ENCODE measurements at places on chromosomes 5 and 9. TPM values are rescaled to one million over a fixed set of nuclear protein-coding genes. Genes with fewer than 3 reads are reported as not detected.

Gene UTP15
- total RNA-seq: 31.1 TPM

Gene SV2C
- not detected for total RNA-seq

Gene MCTP1
- total RNA-seq: not detected

Gene DBH
- total RNA-seq: not detected

Gene ADAMTSL2
- not detected for total RNA-seq

DNA sequence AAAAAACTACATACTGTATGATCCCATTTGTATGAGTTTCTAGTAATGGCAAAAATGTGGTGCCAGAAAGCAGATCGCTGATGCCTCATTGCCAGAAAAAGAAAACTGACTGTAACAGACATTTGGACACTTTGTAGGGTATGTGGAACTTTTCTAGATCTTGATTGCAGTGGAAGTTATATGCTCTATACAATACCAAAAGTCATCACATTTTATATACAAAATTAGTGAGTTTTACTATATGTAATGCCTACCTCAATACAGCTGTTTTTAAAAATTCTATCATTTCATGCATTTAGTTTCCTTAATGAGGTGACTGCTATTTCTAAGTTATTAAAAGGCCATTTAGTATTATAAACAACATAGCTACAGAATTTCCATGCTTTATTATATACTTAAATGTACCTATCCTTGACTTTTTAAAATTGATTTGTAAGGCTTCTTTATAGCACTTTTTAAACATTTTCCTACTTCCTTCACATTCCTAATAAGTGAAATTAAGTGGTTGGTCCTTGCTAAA lies 199.9 kb downstream of the CWC27 start:
- no peak for DNase-seq
- no peak overlapping the region for H3K4me3 ChIP-seq
- H3K27me3 ChIP-seq: no peaks in the 10 kb centered on the region
- H3K27ac ChIP-seq: no peak overlapping the region
- H3K4me1 ChIP-seq: no peaks in the 10 kb centered on the region

DNA sequence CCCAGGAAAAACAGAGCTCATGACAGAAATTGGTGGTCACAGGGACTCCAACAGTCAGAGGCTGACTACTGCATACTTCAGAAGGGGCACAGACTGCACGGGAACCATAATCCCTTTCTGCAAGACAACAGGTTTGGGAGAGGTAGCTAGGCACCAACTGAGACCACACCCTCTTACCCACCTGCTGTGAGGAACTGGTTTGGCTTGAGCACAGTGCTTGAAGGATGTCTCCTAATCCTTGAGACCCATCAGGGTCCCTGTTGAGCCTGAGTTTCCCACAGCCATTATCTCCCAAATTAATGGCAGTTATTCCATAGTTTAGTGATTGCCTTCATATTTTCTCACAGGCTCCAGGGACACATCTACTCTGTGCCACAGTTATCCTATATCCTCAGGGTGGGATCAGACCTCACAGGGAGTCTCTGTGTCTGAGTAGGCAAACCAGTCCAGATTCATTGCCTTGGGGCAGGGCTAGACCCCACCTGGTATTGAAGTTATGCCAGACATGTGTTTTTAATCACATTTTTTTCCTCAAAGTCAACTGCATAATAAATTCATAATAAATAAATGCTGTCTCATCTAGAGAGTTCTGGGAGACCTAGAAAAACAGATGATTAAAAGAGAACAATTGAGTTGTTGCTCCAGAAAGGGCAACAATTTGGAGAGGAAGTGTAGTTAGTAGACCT lies 9.3 kb upstream of the CAST start:
- H3K4me1 ChIP-seq: peaks cover 17% of the 10 kb centered on the region
- H3K36me3 ChIP-seq: no peaks in the 10 kb centered on the region
- peak; percentile 30 for DNase-seq
- H3K27me3 ChIP-seq: no peaks in the 10 kb centered on the region
- no peak overlapping the region for H3K27ac ChIP-seq

DNA sequence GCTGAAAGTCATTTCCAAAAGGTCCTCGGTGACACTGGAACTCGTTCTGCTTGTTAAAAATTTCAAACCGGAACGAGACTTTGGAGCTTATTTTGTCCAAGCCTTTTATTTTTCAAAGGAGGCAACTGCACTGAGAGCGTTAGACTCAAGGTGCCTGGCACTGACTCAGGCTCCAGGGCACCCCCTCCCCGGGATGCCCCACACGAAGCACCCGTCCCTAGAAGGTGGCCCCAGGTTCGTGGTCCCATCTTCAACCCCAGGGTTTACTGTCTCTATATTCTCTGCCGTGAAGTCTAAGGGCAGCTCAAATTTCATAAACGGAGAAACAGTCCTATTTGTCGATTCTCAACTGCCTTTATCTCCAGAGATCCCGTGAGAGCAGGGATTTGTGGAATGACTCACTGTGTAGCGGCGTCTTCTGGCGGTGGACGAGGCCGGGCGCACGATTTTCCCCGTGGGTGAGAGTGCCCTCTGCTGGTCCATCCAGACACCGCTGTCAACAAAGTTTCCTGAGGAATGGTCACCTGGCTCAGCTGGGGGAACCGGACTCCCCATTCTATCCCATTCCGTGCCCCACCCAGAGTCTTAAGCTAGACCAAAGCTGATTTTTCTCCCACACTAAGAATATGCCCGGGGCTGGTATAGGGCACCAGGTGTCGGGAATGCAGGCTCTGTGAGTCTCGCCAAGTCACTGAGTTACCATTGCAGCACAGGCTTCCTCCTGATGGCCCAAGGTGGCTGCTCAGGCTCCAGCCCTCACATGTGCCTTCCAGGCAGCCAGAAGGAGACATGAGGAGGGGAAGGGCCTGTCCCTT lies 27.1 kb upstream of the SLC6A19 start:
- no peak overlapping the region for H3K4me3 ChIP-seq
- peak; percentile 74 for DNase-seq
- H3K27ac ChIP-seq: no peak overlapping the region
- H3K4me1 ChIP-seq: no peaks in the 10 kb centered on the region
- no peaks in the 10 kb centered on the region for H3K36me3 ChIP-seq
- H3K27me3 ChIP-seq: peaks cover 5% of the 10 kb centered on the region

DNA sequence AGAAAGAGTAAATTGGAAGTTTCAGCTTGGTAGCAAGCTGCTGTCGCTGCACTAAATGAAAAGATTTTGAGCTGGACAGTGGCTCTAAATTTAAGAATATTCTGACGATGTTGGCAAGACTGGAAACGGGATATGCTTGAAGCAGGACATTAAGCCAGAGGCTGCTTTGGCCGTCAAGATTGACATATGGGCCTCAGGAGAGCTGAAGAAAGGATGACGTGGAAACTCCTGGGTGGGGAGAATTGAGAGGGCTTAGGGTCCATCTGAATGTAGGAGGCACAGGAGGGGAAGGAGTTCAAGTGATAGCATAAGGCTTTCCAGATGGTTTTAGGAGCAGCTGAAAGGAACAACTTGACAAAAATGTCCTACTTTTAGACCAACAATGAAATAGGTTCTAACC lies 108.9 kb downstream of the PAPPA start:
- no peaks in the 10 kb centered on the region for H3K4me1 ChIP-seq
- no peak overlapping the region for H3K4me3 ChIP-seq
- H3K27ac ChIP-seq: no peak overlapping the region
- no peak for DNase-seq
- no peaks in the 10 kb centered on the region for H3K27me3 ChIP-seq
- peaks cover 24% of the 10 kb centered on the region for H3K36me3 ChIP-seq

GRCh38 chr9:21336457-21336856 lies 1.3 kb upstream of the KLHL9 start:
- DNase-seq: no peak
- H3K4me1 ChIP-seq: peaks cover 7% of the 10 kb centered on the region
- no peak overlapping the region for H3K4me3 ChIP-seq
- H3K36me3 ChIP-seq: peaks cover 11% of the 10 kb centered on the region

GRCh38 chr5:115551415-115551814 lies 6.8 kb upstream of the FEM1C start:
- H3K27ac ChIP-seq: no peak overlapping the region
- no peak for DNase-seq
- H3K4me1 ChIP-seq: no peaks in the 10 kb centered on the region
- no peaks in the 10 kb centered on the region for H3K36me3 ChIP-seq
- H3K27me3 ChIP-seq: no peaks in the 10 kb centered on the region

DNA sequence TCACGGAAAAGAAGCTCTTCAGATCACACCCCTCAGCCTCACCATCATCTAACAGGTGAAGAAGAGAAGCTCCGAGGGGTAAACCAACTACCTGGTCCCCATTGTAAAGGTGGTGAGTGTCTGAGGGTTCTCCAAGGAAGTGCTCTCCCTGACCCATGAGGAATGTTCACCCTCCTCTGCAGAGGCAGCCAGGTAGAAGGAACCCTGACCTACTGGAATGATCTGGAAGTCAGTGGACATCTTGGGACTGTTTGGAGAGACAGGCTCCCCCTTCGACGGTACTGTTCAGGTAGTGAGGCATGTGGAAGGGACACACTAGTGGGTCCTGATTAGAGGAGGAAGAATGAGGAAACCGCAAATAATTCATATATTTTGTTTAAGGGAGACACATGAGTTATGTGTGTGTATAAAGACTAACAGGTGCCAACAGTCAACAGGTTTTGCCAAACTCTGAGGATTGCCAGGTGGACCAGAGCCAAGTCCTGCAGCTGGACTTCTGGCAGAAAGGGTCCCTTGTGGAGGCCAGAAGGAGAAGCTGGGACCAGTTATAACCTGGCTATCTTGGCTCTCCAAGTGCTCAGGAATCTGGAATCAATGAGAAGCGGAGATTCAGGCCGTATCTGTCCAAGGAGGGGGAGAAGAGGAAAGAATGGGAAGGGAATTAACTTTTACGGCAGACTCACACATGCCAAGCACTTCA lies 3.0 kb upstream of the ZBTB34 start:
- peaks cover 5% of the 10 kb centered on the region for H3K4me1 ChIP-seq
- DNase-seq: no peak
- H3K27ac ChIP-seq: no peak overlapping the region

DNA sequence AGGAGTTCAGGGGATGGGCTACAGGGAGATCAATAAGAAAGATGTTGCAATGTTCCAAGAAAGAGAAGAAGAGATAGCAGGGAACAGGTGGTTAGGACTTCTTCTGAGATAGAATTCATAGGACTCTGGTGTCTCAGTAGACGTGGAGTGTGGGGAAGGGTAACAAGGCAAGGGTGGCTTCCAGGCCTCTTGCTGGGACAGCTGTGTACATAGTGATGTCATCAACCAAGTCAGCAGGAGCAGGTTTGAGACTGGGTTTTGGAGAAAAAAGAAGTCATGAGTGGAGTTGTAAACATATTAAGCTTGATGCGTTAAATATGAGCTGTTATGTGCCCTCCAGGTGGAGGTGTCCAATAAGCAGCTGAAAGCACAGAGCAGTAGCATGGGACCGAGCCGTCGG lies 211.8 kb upstream of the RASEF start:
- DNase-seq: no peak
- H3K27ac ChIP-seq: no peak overlapping the region
- H3K36me3 ChIP-seq: no peaks in the 10 kb centered on the region
- H3K27me3 ChIP-seq: no peaks in the 10 kb centered on the region
- H3K4me1 ChIP-seq: no peaks in the 10 kb centered on the region

Measured in IMR-90 (cell line).